ENCODE measurements at places on chromosomes 16 and 17.

DNA sequence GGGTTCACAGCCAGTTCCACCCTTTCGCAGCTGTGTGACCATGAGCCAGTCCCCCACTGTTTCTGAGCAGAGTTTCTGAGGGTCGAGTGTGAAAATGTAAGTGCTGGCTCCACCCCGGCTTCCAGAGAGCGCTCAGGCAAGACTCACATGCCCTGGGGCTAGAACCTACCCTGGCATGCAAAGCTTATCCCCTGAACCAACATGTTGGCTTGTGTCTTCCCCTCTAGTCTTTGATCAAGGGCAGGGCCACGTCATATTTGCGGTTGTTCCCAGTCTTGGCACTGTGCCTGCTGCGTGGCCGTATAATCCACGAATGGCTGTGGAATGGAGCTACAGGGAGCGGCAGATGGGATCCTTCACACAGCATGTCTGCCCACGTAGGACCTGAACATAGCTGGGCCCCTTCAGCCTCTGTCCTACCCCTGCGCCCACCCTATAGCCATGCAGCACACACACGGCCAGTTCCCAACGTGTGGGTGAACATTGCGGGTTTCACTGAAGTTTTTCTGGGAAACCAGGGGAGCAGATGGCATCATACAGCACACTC lies 84.8 kb downstream of the MRM1 start:
- no peak for DNase-seq

DNA sequence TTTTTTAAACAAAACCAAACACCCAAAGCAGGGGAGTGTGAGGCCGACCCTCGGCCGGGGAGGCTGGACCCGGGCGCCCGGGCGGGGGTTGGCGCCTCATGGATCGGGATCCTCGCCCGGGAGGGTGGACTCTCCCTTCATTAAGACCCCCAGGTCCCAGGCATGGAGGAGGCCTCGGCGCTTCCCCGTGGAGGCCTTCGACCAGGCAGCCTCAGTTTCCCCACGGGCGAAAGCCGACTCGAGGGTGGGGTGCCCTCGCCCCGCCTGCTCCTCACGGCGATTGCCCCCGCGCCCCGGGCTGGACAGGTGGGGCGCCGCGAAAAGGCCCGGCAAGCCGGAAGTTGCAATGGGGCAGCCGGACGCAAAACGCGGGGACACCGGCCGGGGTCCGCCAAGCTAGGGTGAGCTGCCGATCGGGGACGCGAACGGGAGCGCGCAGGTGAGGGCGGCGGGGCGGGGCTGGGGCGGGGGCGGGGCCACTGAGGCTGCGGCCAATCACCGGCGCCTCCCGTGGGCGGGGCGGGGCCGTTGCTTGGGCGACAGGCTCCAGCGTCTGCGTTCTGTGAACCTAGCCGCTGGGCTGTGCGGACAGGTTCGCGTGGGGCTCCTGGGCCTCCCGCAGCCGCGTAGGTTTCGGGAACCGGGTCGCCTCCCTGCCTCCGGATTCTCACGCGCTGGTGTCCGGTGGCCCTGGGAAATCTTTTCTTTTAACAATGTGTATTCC lies 6.0 kb upstream of the ZNF205 start:
- peak; percentile 94 for DNase-seq

DNA sequence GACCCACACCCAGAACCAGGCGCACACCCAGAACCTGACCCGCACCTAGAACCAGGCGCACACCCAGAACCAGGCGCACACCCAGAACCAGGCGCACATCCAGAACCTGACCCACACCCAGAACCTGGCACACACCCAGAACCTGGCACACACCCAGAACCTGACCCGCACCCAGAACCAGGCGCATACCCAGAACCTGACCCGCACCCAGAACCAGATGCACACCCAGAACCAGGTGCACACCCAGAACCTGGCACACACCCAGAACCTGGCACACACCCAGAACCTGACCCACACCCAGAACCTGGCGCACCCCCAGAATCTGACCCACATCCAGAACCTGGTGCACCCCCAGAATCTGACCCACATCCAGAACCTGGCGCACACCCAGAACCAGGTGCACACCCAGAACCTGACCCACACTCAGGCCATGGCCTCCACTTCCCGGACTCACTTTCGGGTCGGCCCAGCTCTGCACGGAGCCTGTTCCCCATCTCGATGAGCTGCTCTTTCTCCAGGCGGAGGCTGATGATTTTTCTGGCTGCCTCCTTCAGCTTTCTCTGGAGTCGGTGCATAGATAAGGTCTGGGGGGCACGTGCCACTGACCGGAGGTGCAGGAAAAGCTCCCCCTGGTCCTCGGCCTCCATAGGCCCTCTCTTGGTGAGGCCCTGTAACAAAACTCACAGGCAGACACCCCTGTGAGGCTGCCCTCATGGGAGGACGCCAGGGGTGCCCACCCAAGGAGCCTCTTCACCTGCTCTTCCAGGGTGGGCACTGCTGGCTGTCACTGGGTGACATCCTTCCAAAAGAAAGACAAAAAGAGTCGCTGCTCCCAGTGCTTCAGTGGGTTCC lies 53.3 kb upstream of the FASN start:
- no peak for DNase-seq

DNA sequence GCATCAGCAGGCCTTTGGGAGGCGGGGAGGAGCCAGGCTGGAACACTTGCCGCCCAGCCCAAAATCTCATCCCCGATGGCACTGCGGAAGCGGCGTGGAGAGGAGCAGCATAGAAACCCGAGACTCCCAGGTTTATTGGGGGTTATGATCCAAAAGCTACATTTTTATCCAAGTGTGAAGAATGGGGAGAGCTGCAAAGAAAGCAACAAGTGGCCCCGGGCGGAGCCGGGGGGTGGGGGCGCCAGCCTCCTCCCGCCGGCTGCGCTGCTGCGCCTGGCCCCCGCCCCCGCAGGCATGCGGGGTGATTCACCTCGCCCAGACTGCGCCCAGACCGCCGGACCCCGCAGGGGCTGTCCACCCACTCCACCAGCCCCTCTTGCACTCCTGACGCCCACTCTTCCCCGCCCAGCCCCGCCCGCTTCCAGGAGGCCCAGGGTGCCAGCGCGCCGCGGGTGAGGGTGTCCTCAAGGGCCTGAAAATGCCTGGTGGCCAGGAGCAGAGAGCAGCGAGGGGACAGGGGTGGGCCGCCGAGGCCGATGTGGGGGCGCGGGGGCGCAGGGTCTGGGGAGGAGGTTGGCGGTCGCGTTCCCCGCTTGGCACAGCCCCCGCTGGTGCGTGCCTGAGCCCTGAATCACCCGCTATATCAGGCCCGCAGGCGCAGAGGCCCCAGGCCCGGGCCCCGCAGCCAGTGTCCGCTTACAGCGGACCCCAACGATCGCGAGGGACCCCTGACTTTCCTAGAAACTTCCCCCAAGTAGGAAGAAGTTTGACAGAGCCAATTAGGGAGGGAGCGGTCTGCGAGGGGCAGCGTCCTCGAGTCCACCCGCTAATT lies 1.3 kb downstream of the CAVIN1 start:
- DNase-seq: no peak

DNA sequence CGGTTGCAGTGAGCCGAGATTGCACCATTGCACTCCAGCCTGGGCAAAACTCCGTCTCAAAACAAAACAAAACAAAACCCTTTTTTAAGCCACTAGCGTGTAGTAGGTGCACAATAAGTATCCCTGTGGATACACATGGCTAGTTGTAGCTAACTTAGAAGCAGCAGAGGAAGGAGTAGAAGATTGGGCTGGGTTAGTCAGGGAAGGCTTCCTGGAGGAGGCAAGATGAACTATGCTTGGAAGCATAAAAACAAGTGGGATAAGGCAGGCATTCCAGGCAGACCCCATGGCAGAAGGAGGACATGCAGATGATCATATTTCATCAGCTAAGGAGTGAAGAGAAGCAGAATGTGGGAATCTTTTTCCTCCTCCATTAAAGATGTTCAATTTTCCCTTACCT lies 83.4 kb downstream of the IRX5 start:
- no peak for DNase-seq

DNA sequence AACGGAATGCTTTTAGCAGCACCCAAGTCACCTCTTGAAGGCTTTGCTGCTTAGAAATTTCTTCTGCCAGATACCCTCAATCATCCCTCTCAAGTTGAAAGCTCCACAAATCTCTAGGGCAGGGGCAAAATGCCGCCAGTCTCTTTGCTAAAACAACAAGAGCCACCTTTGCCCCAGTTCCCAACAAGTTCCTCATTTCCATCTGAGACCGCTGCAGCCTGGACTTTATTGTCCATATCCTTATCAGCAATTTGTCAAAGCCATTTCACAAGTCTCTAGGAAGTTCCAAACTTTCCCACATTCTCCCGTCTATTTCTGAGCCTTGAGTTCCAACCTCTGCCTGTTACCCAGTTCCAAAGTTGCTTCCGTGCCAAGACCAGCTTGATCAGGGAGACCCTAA lies 27.4 kb downstream of the TMC6 start:
- no peak for DNase-seq

DNA sequence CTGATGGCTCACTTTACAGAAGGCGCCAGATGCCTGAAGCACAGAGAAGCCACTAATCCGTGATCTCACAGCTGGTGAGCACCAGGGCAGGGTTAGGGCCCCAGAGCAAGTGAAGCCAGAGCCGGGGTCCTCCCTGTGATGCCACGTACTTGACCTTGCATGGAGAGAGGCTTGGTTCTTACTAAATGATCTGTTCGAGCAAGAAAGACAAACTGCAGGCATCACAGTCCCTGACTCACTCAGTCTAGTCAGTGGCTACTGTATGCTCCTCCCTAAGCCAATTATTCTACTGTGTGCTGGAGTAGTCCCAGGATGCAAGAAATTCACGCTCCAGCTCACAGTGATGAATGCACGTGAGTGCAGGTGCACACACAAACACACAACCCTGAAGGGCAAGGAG lies 55.4 kb downstream of the SDK2 start:
- no peak for DNase-seq

DNA sequence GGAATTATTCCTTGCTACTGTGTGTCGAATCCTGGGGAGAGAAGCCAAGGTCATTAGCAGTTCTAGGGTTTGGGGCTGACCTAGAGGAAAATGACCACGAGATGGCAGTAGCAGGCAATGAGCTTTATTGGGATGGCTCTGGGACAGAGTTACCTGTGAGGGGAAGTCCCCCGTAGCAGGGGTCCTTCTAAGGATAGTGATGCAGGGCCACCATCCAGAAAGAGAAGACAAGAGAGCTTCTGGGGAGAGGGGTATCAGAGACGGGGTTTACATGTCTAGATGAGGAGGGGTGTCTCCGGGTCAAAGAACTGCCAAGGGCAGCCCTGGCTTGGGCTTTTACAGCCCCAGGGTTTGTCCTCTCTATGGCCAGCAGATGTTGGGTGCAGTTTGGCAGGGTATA lies 6.4 kb upstream of the GGT6 start:
- peak; percentile 62 for DNase-seq

- no peak for DNase-seq
Measured at GRCh38 chr17:72128039-72128438, 7.2 kb downstream of the SOX9 start.

DNA sequence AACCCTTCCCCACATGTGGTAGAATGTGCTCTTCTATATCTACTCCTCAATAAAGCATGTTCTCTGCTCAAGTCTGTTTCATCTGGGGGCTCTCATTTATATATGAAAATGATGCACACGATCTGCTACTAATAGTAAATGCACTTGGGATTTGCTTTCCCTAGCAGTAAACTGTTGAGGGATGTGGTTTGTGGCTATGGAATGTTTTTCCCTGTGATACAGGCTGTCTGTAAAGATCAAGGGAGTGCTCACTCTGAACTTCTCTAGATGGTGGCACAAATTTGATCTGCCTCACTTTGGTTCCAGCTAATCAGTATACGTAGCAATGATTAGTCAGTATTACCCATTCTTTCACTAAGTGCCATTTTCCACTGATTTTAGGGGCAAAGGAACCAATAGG lies 18.8 kb downstream of the TAC4 start:
- DNase-seq: no peak

DNA sequence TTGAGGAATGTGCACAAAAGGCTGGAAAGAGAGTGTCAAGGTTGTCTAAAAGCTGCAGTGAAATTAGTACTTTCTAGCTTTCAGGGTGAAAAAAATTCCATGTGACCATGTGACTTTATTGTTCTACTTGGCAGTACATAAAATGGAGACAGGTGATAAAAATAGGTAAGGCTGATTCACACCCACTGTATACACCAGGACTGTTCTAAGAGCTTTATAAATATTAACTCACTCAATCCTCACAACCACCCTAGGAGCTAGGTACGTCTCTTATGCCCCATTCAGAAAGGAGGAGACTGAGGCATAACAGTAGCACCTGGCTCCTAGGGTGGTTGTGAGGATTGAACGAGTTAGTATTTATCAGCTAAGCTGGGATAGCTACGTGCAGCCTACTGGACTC lies 28.2 kb upstream of the DNAH17 start:
- no peak for DNase-seq

- DNase-seq: no peak
Measured at GRCh38 chr16:75805946-75806345, 79.7 kb upstream of the CPHXL start.

GRCh38 chr17:43814026-43814425 lies 18.9 kb downstream of the MPP3 start:
- no peak for DNase-seq

DNA sequence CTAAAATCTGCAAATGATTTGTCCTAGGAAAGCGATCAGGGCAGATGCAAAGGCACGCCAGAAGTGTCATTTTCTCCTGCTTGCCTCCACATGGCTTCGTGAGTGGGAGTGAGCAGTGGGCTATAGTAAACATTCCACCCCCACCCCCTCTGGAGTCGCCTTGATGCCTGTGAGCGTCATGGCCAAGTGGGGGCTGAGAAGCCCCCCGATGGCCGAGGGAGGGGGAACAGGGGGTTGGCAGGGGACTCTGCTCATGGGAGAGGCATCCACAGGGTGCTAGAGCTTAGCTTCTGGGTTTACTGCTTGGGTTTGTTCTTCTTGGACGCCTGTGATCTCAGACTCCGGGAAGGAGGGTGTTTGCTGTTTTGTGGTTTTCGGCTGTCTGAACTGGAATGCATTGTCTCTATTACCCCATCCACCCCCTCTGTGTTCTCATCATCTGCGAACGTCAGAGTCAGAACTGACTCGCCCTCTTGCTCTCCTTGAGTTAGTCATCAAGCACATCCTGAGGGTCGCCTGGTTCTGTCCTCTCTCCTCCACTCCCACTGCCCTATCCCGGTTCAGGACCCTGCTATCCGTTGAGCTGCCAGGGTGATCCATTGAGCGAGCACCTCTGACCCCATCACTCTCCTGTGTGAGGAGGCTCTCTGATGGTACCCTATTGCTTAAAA lies 15.4 kb downstream of the TNS4 start:
- DNase-seq: peak; percentile 24

GRCh38 chr16:17160285-17160853 lies 310.4 kb downstream of the XYLT1 start:
- no peak for DNase-seq

GRCh38 chr17:14261406-14261805 lies 24.7 kb upstream of the CDRT15 start:
- DNase-seq: no peak

Measured in activated naive CD8-positive, alpha-beta T cell treated with anti-CD3 and anti-CD28 coated beads, Interleukin-2, amount 50 U/mL, for 24 hours (primary cell).